Stimulated activated CD8-positive, alpha-beta memory T cell treated with anti-CD3 and anti-CD28 coated beads, Interleukin-4, amount 100 ng/mL, for 4 hours (primary cell): ENCODE measurements at places on chromosomes 12 and 14.

DNA sequence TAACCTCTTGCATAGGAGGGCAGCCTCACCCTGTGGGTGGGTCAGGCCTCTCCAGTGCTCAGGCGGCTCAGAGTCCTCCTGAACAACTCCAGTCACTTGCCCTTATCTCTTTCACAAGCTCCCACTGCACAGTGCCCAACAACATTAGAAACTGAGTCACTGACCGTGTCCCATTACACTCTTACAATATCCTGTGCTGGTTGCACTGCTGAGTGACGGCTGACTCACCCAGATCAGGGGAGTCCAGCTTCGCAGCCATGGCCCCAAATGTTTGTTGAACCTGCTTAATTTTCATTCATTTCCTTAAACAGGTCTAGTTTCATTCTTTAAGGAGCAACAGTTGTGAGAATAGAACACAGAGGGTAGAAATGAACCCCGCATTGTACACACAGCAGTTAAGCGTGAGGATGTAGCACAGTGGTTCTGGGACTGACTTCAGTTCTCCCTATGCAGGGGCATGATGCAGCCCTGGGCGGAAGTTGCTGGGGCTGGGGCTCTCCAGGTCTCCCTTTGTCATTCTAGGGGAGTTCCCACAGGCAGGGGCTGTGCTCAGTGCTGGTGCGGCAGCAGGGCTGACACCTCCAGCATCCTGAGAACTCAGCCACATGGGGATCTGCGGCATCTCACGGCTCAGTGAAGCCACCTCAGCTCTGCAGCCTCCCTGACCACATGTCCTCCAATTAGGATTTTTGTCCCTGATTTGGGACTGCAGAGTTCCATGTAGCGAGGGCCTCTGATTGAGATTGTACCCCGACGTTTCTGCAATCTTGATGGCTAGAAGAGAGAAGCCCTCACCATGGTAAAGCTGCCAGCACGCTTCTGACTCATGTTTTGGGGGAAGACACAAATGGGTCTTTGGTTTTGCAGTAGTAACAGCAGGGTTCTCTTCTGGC lies 16.1 kb downstream of the GPR68 start:
- DNase-seq, result peak; percentile 62

DNA sequence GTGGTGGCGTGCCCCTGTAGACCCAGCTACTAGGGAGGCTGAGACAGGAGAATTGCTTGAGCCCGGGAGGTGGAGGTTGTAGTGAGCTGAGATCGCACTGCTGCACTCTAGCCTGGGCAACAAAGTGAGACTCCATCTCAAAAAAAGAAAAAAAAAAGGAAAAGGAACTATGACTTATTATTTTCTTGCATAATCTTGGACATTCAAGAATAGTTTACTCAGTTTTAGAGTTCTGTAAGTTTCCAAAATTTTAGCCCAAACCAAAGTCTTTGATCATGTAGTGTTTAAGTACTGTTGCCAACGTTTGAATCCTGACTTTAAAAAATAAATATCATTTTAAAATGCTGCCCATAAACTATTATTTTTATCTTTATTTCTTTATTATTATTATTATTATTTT lies 6.2 kb downstream of the PSMA6 start:
- DNase-seq, result no peak

DNA sequence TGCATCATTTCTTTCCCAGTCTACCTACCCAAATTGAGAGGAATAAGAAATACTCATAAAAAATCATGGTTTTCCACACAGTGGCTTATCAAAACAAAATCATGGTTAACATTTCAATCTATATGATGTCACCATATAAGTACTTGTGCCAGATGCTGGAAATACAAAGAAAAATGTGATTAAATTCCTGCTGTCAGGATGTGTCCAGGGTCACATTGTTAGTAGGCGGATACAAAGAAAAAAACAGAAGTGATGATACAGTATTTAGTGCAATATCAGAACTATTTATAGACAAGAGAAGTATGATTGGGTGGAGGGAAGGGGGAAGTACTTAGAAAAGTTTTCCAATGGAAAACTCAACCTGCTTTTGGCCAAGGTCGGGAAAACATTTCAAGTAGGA lies 47.0 kb upstream of the OR6J1 start:
- no peak for DNase-seq

GRCh38 chr14:78016532-78016931 lies 153.6 kb upstream of the NRXN3 start:
- no peak for DNase-seq

- DNase-seq, result no peak
Observed at GRCh38 chr12:112325622-112326207, 56.5 kb downstream of the HECTD4 start.

GRCh38 chr12:127823801-127824200 lies 443.2 kb upstream of the TMEM132C start:
- DNase-seq, result no peak

DNA sequence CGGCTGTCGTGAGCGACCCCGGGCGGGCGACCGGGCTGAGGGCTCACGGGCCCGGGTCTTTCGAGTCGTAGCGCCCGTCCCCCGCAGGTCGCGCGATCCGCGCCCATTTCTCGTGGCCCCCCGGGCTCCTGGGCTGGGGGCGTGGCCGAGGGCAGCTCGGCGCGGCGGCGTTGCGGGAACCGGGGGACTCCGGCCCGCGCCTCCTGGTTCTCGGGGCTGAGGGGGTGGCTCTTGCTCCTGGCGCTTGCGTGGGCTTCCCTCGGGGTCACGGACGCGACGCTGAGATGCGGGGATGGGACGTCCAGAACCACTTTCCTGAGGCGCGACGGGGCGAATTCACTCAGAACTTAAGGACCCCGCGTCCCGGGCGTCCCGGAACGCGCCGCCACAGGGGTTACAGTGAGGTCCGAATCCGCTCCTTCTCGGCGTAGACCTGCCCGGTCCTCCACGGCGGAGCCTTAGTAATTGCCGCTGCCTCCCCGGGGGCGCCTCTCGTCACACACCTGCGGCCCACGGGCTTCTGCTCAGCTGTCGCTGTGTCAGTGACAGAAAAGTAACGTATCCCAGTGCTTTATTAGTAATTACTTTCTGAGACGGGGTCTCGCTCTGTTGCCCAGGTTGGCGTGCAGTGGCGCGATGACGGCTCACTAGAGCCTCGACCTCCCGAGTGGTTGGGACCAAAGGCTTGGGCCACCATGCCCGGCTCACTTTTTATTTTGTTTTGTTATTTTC lies 606 bp downstream of the EP400 start:
- DNase-seq, result no peak

DNA sequence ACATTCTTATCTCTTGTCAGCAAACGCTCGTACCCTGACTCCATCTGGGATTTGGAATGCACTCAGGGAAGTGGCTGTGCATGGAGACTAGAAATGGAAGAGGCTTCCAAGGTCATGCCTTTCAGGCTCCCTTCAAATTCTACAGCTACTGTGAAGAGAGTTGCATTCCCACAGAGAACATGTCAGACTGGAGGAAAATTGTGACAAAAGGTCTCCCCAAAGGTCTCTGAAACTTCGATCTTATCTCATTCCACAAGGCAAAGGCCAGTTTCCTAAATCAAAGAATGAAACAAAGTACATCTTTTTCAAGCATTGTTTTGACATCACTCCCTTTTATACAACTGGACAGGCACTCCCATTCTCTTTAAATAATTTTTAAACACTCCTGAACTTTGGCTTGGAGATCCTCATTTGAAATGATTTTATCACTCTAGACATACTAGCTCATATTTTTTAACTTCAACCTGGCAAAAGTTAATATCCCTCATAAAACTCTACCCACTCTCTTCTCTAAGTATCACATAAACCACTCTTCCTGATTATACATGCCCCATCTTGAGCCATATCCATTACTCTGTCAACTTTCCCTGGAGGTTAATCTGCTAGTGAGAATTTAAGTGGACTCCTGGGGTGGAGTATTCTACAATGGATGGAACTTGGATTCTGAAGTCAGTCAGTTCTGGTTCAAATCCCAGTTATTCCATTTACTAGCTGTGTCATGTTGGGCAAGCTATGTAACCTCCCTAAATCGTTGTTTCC lies 218.1 kb upstream of the HMGA2 start:
- no peak for DNase-seq

GRCh38 chr14:98028162-98028561 lies 1231.0 kb downstream of the VRK1 start:
- no peak for DNase-seq

GRCh38 chr14:50603565-50603964 lies 43.6 kb downstream of the ATL1 start:
- DNase-seq, result no peak

DNA sequence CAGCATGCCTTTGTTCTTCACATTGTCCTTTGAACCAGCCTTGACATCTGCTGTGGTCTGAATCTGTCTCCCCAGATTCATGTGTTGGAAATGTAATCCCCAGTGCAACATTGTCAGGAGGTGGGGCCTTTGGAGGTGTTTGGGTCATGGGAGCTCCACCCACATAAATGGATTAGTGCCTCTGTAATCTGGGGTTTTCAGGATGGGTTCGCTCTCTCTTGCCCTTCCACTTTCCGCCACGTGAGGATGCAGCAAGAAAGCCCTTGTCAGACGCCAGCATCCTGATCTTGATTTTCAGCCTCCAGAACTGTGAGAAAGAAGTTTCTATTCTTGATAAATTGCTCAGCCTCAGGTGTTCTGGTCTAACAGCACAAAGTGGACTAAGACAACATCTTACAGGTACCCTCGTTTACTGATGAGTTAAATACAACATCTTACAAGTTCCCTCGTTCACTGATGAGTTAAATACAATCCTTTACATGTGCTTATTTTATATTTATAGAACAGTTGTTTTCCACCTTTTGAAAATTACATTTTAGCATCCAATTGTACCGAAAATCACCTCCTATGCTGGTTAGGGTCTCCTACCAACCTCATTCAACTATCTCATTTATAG lies 54.4 kb upstream of the RIMBP2 start:
- no peak for DNase-seq
